ENCODE measurements at places on chromosomes 16 and 17.

- no peak for DNase-seq
Measured at GRCh38 chr17:68294196-68294555, 2.9 kb downstream of the ARSG start.

DNA sequence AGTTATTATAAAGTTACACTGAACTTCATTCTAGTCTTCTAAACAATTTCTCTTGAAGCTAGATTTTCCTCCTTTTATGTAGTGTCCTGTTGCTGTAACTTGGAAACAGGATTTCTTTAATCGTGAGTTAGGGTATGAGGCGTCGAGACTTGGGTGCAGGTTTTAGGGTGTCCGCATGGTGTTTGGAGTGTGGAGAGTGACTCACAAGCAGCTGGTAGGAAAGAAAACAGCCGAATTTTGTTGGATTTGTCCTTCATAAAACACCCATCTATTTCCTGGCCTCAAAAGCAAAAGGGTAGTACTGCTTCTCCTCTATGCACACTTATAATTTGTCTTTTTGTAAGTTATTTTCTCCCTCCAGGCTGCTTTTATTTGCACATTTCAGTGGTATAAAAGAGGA is 1.6 kb downstream of the RPTOR start:
- no peak for DNase-seq

DNA sequence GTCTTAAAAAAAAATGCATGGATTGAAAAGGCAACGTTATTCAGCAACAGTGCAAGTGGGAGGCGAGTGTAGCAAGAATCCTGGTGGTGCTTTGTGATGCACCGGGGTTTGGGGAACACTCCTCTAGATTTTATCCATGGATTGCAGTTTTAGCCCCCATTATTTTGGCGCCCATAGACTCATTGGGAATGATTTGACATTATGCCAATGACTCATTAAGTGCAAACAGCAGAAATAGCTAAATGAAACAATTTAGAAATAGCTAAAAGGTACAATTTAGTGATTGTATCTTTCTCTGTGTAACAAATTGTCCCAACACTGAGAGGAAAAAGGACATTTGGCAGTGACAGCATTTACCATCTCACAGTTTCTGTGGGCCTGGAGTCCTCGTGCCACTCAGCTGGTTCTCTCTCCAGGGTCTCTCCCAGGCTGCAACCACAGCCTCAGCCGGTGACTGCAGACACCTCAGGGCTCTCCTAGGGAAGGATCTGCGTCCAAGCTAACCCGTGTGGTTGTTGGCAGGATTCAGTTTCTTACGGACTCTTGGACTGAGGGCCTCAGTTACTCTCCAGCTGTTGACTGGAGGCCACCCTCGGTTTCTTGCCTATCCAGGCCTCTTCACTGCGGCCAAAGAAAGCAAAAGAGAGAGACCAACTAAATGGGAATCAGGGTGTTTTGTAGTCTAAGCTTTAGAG is 398.7 kb downstream of the SNX29 start:
- no peak for DNase-seq

- no peak for DNase-seq
Measured at GRCh38 chr16:47876511-47876910, 279.3 kb downstream of the ABCC12 start.

DNA sequence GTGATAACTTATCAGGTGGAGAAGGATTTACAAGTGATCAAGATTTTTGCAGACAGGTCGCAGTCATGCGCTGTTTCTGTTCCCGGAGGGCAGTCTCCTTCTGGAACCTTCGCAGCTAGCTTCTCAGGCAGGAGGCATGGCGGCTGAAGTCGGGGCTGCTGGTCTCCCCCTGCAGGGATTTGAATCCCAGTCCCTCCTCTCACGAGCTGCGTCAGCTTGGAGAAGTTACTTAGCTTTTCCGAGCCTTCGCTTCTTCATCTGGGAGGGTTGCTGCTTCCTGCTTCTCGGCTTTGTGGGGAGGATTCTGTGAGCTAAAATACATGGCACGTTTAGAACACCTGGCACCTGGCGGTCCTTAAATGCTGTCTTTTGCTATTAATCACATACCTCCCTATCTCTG is 287.8 kb upstream of the FOXF1 start:
- DNase-seq, result no peak

GRCh38 chr17:39209317-39210092 is 9.4 kb downstream of the RPL19 start:
- peak; percentile 53 for DNase-seq

DNA sequence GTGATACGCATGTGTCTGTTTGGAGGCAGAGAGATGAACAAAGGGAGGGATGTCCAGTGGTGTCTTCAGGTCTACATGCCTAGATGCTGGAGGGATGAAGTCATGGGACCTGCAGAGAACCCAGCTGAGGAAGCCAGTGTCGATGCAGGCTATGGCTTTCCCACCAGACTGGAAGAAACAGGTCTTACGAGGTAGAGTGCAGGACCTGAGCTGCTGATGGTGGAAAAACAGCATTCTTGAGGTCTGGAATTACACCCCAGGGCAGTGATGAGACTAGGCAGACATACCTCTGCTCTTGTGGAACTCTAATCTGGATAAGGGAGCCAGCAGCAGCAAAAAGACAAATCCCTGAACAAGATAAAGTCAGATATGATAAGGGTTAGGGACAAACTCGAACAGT is 37.4 kb downstream of the ARSG start:
- no peak for DNase-seq

GRCh38 chr16:5642436-5642835 is 544.8 kb upstream of the EEF2KMT start:
- no peak for DNase-seq

DNA sequence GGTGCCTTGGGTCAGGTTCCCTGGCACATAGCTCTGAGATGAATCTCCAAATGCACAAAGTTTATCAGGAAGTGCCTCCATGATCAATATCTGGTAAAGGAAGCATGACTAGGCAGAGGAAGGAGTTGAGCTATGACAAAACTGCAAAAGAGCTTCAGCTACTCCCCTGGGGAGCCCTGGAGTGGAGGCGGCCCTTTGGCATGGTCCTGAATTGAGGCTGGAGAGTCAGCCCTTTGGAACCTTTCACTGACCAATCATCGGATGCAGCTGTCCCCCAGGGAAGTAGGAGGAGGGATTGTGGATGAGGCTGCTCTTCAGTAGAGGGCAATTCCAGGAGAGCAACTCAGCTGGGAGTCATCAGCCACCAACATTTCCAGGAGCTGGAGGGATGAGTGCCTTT is 46.1 kb upstream of the NLRP1 start:
- DNase-seq, result no peak

- no peak for DNase-seq
Measured at GRCh38 chr17:30720013-30720471, 104.5 kb downstream of the CRLF3 start.

- DNase-seq, result no peak
Measured at GRCh38 chr16:64428463-64429113, 693.3 kb downstream of the CDH11 start.

DNA sequence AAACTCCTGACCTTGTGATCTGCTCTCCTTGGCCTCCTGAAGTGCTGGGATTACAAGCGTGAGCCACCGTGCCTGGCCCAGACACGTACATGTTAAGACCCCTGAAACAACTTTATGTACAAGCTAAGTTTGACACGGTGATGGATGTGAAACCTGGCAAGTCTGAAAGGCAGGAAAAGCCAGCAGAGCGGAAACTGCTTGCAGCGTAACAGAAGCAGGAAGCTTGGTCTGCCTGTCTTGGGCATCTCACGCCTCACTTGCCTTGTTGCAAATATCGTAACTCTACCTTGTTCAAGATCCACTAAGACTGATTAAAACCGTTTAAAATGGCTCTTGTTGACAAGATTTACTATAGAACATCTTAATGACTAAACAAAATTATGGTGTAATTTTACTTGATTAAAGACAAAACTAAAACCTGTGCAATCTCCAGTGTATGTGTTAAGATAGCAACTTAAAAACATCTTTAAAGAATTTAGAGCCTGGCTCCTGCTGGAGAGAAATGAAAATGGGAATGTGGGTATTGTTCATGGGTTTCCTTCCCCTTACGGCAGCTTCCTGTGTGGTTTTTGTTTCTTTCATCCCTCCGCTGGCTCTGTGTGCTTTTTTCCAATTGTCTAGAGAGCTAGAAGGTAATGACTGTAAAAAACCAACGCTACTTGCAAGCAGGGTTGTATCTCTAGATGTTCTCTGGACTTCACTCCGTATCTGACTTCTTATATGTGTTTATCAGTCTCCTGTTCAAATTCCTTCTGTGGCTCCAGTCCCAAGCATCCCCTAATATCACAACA is 477.6 kb downstream of the XYLT1 start:
- DNase-seq, result no peak

DNA sequence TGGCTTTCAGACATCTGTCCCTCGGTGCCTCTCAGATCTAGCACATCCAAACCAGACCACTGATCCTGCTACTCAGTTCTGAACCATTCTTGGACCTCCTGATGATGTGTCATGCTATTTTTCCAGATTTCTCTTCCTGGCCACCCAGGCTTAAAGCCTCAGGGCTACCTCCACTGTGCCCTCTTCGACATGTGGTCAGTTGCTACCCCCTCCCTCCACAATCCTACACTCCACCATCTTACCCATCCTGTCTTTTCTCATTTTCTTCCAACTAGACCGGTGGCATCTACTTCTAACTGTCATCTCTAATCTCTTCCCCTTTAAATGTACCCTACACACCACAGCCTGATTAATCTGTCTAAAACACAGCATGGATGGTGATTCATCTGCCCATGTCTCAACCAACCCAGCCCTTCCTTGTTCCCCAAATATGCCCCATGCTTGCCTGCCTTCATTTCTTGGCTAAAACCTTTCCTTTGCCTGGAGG is 478.6 kb downstream of the SLC39A11 start:
- no peak for DNase-seq

DNA sequence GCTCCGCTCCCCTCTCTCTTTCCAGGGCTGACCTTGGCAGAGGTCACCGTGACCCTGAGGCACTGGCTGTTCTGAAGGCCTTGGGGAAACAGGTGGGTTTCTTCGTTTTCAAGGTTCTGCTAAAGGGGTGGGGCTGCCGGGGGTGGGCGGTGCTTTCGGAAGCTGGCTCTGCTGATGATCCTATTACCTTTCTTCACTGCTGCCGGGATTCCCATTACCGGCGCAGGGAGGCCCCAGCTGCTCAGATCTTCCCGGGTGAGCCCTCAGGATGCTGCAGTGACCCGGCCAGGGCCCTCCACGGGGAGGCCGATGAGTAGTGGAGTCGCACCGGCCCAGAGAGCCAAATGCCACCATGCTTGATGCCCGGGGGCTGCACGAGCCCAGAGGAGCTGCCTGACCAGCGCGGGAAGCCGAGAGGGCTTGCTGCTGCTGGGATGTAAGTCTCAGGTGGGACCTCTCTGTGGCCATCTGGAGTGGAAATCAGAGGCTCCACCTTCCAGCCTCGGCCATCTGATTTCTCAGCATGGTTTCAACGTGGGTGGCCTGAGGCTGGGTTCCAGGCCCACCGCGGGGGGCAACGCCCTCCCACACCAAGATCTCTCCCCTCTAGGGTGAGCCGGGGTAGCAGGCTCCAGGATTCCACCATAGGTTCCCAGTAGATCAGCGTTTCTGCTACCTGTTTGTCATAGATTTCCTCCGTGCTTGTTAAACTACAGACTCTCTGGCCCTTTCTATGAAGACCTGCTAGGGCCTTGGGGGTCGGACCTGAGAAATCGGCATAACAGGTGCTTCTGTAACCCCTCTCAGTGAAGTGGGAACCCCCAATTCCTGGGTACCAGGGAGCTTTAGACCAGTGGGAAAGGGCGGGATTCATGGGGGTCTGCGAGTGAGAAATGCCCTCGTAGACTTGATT is 21.6 kb upstream of the ADCY7 start:
- DNase-seq, result no peak

GRCh38 chr17:73803964-73804435 is 159.8 kb upstream of the SDK2 start:
- no peak for DNase-seq

DNA sequence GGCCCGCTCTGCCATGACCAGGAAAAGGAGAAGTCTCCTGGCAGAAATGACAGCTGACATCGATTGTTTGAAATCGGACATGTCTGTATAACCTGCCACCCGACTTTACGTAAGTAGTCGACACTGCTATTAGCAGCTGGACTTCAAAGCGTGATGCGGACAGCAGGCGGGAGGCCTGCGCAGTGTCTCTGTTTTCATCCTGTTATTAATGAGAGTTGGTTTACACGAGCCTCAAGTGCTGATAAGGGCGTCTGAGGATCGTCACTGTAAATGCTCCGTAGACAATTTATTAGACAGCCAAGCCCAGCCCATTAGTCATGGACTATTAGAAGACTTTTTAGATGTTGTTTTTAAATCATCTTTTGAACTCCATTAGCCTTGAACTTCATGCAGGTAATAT is 328.3 kb downstream of the FOXL1 start:
- no peak for DNase-seq

GRCh38 chr16:27235055-27235937 is 32.0 kb downstream of the KDM8 start:
- DNase-seq, result peak; percentile 56

DNA sequence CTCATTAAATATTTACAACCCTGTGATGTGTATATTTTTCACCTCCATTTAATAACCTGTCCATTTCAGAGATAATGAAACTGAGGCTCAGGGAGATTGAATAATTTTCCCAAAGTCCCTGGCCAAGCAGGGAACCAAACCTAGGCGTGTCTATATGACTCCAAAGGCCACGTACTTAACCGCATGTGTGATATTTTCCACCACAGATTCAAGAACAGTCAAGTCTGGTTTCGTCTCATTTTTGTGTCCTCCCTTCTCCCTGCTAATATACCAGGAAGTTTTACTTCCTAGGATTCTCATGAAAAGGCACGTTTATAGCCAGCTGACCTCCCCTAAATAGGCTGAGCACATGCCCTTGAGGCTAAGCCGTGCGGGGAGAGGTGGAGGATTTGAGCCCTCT is 15.3 kb downstream of the WFIKKN2 start:
- DNase-seq, result no peak

DNA sequence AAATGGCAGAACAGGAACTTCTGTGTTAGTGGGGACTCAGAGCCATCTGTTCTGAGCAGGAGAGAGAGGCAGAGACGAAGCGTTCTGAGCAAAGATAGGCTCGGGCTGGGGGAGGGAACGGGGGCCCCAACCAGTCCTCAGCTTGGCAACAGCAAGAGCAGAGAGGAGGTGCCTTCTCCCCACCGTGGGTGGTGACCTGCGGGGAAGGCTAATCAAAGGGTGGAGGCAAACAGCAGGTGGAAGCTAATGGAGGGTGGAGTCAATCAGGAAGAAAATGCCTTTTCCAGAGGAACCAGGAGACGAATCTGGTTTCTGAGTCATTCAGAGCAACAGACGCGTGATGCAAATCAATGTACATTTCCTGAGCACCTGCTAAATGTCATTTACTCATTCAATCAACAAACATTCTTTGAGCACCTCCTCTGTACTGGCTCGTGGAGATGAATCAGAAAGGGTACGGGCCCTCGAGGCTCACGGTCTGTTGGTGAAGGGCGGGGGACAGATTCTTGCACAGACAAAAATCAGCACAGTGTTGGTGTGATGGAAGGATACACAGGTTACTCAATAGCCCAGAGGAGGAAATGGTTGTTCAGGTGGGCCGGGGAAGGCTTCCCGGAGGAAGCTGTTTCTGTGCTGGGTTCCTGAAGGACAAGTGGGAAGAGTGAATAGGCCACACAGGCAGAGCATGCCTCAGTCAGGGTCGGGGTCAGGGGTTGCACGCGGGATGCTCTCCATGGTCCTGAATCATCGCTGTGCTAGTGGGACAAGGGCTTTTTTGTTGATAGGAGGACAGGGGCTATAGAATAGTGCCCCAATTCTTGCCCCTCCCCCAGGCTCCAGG is 5.7 kb upstream of the SPNS2 start:
- no peak for DNase-seq

All from stimulated activated CD8-positive, alpha-beta memory T cell treated with anti-CD3 and anti-CD28 coated beads, Interleukin-4, amount 100 ng/mL, for 4 hours (primary cell).